ENCODE measurements at places on chromosomes 1 and 21.
A peak's percentile ranks its signal among the peaks of the same experiment; 100 is the strongest.

GRCh38 chr1:225852413-225853124, 29.6 kb downstream of the TMEM63A start:
- DNase-seq, result no peak

GRCh38 chr1:99306644-99307043, 42.4 kb downstream of the PLPPR4 start:
- no peak for DNase-seq

- no peak for DNase-seq
Observed at GRCh38 chr21:26826801-26827200, 18.4 kb downstream of the ADAMTS1 start.

DNA sequence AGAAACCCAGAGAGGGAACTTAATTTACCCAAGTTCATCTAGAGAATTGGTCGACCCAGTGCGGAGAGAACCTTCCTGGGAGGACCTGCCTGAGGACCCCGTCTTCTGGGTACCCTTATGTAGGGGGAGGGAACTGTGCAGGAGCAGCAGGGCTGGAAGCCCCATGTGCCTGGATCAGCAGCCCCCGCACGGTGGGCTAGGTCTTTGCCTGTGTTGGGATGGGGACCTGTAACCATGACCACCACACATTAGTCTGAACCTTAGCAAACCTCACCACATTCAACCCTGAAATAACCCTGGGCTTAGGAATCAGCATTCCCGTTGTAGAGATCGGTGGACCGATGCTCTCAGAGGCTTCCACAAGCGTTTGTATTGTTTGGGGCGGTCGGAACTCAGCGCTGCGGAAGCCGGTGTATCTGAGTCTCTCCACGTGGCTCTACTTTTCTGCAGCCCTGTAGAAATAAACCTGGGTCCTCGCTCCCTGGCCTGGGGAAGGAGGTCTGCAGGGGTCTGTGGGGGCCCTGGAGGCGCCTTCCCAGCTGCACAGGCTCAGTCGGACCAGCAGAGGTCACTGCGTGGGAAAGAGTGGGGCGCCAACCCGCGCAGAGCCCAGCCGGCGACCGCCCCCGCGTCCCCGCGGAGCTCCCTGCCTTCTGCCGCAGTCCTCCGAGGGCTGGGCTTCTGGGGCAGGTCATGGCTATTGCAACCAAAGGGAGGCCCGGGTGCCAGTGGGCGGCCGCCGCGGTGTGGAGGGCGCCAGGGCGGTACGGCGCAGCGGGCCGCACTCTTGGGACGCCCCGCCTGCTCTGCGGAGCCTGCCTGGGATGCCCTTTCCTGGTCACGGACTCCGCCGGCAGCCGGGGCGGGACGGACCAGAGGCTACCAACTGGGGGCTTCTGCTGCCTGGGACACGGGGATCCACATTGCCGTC, 36.2 kb upstream of the KCNA10 start:
- peak; percentile 84 for DNase-seq

DNA sequence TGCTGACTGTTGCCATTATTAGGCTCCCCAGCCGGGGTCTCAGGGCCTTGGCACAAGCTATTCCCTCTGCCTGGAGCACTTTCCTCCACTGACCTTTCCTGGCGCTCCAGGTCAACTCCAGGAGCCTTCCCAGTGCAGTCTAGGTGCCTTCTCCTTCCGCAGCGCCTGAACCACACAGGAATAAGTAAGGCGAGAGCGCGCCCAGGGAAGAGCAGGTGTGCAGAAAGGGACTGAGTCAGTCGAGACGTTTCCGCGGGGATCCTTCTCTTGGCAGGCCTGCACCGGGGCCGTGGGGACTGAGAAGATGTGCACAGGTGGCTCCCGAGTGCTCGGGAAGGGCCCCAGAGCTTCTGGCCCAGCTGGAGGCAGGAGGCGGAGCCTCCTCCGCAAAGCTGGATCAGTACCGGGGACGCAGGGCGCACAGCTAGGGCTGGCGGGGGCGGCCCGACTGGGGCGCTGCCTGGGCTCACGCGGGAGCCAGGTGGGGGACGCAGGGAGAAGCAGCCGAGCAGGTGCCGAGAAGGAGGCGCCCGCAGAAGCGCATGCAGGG, 765 bp upstream of the BMP8A start:
- DNase-seq, result no peak

DNA sequence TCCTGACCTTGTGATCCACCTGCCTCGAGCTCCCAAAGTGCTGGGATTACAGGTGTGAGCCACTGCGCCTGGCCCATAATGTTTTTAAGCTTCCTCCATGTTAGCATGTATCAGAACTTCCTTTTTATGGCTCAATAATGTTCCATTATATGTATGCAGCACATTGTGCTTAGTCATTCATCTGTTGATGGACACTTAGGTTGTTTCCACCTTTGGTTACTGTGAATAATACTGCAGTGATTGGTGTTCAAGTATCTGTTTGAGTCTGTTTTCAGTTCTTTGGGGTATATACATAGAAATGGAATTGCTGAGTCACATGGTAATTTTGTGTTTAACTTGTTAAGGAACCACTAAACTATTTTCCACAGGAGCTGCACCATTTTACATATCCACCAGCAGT, 17.7 kb downstream of the CMPK1 start:
- DNase-seq, result no peak

GRCh38 chr1:58922302-58923089, 138.6 kb upstream of the JUN start:
- no peak for DNase-seq

DNA sequence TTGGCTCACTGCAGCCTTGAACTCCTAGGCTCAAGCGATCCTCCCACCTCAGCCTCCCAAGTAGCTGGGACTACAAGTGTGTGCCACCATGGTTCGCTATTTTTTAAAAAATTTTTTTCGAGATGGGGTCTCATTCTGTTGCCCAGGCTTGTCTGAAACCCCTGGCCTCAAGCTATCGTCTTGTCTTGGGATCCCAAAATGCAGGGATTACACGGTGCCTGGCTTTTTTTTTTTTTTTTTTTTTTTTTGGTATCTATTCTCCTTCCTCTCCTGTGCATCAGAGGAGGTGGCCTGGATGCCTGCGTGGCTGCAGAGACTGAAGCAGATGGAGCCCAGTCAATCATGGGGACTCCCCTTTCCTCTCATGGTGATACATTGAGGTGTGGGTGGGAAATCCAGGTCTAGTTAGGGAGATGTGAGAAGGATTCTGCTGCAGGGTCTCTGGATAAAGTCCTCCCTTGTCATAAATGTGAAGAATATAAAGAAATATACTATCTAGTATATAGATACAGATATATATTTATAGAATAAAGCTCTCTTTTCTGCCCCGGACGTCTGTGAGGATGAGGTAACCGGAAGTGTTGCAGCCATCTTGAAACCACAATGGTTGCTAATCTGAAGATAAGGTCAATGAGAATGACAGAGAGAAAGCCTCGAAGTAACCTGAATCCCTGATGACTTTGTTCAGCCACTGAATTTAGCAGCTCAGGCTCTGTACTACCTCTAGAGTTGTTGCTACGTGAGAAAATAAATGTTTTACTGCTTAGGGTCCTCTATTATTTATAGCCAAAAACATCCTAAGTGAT, 19.5 kb upstream of the RGSL1 start:
- DNase-seq, result no peak

DNA sequence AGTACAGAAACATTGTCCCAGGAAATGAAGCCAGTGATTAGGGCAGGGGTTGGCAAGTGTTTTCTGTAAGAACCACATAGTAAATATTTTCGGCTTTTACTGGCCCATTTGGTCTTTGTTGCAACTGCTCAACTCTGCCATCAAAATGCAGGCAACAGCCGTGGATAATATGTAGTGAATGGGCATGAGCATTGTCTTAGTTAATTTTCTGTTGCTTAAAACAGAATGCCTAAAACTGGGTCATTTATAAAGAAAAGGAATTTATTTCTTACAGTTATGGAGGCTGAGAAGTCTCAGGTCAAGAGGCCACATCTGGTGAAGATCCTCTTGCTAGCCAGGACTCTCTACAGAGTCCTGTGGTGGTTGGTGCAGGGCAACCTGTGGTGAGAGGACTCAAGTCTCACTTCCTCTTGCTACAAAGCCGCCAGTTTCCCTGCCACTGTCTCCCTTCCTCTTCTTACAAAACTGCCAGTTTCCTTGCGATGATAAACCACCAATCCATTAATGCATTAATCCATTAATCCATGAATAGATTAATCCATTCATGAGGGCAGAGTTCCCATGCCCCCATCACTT, 166.4 kb downstream of the PSMG1 start:
- DNase-seq, result no peak

- DNase-seq, result no peak
Observed at GRCh38 chr1:97007840-97008604, 286.4 kb downstream of the PTBP2 start.

GRCh38 chr1:6260433-6260934, 414 bp downstream of the GPR153 start:
- no peak for DNase-seq

DNA sequence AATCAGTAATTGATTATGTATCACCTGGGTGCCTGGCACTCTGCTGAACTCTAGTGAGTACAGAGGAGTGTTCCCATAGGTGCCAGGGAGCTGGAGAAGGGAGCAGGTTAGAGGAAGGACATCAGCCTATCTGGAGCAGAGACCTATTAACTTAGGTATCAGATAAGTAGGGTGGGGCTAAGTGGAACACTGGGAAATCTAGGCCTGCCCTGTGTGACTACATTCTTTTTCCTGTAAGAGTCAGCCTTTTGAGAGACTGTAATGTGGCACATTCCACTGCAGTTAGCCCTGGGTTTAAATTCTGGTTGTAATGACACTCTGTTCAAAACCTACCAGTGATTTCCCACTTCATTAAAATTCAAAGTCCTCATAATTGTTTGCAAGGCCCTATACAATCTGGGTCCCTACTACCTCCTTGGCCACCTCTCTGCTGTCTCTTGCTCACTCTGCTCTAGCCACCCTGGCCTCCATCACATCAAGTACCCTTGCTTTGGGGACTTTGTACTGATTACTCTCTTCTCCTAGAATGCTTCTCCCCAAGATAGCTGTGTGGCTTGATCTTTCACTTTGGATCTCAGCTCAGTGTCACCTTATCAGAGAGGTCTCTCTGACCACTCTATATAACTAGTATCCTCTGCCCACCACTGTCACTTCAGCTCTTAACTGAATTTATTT, 12.9 kb downstream of the STX12 start:
- DNase-seq, result no peak

DNA sequence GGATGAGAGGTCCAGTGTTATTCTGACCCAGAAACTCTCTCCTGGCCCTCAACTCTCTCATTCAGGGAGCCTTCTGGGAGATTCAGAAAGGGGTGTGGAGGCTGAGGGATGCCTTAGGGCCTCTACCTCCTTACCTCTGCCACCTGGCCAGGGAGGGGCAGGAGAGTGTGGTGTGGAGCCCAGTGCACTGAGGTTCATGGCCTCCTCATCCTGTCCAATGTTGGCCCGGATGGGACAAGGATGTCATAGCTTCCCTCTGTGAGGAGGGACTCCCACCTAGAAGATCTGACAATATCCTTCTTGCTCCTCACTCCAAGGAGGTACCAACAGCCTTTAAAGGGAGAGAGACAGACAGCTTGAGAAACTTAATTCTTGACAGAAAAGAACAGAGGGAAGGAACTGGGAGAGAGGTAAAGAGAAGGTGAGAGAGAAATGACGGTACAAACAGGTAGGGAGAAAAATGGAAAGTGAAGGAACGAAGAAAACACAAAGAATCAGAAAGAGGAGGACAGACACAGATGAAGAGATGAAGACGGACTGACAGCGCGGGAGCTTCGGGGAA, 779 bp downstream of the BEND5 start:
- DNase-seq, result no peak

GRCh38 chr1:47663286-47663685, 225.4 kb downstream of the FOXD2 start:
- DNase-seq, result no peak

GRCh38 chr1:192808163-192808517, 699 bp upstream of the RGS2 start:
- no peak for DNase-seq

GRCh38 chr1:173413271-173413707, 63.8 kb upstream of the PRDX6 start:
- DNase-seq, result no peak

DNA sequence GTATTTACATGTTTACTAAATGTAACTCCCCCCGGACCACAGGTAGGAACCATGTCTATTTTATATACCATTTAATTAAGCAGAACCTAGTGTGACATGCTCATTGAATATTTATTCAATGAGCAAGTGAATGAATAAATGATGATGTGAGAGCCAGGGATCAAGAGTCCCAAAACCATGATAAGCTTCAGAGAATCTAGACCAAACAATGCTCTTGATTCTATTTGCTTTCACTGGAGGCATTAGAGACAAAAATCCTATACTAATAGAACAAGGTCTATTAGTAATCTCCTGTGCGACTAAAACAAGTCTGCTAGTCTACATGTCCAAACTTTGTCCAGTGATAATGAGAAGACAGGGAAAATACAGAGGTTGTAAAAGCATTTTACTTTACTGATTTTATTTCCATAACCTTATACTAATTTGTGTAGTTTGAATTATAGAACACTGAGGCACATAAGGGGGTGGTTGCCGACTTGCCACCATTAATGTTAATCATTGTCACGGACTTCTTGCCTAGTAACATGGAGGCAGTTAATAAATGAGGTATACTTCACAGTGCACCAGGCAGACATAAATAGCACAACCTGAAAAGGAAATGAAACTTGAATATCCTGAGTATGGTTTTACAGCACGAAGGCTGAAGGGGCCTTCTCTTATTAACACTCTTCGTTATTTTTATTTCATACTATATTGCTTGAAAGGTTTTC, 69.8 kb downstream of the TBX15 start:
- no peak for DNase-seq

DNA sequence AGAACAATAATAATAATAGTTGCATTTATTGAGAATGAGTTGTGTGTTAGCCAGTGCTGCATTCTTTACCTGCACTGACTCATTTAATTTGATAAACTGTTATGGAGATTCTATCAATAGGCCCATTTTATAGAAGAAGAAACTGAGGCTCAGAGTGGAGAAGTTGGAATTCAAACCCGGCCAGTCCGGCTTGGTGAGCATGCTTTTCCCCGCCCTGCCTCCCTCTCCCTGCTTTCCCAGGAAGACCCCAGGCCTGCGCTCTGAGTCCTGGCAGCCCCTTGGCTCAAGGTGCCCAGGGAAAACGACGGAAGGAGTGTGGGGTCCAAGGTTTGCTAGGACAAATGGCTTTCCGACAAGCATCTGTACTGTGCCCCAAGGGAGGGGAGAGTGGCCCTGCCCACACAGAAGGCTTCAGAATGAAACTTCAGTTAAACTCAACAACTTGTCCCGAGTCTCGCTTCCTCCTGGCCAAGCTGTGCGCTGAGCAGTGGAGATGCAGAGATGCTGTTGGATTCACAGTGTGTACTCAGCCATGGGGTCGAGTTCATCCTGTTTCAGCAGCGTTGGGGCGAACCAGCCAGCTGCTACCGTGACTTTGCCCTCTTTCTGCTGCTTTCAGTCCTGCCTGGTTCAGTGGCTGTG, 23.3 kb upstream of the PADI6 start:
- DNase-seq, result no peak

DNA sequence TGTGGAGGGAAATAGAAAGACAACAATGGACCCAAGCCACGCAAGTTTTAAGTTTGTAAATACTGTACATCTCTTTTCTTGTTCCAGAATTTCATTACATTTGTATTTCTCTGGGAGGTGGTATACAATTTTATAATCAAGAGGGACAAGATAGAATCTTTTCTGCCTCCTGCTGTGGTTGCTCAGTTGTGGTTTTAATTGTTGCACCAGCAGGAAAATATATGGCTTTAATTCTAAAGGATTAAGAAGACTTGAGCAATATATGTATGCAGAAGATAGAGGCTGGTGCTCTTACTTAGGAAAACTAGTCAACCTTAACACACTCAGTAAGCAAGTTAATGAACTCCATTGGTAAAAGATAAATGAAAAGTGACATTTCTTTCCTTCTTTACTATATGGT, 19.8 kb upstream of the ASB17 start:
- no peak for DNase-seq

GRCh38 chr1:112704934-112705627, 1.8 kb downstream of the RHOC start:
- peak; percentile 89 for DNase-seq
